Placental pericyte (primary cell): ENCODE measurements at places on chromosomes 5 and 9. TPM values are rescaled to one million over a fixed set of nuclear protein-coding genes. Genes with fewer than 3 reads are reported as not detected.

The RALGPS1 gene
- 0.88 and 1.0 TPM in 2 replicates for total RNA-seq

The CCDC187 gene
- not detected in 2 replicates for total RNA-seq

The FAM221B gene
- total RNA-seq = not detected in 2 replicates

The HTR1A gene
- not detected in 2 replicates for total RNA-seq

The CDKN2A gene
- 16.9 and 18.5 TPM in 2 replicates for total RNA-seq

The IL5 gene
- total RNA-seq = not detected in 2 replicates
